Right hindlimb (tissue), 1 donor: ENCODE measurements at places on chromosomes 3 and 15.

- no peak for DNase-seq
Observed at GRCh38 chr3:77605308-77605707, 565.4 kb downstream of the ROBO2 start.

DNA sequence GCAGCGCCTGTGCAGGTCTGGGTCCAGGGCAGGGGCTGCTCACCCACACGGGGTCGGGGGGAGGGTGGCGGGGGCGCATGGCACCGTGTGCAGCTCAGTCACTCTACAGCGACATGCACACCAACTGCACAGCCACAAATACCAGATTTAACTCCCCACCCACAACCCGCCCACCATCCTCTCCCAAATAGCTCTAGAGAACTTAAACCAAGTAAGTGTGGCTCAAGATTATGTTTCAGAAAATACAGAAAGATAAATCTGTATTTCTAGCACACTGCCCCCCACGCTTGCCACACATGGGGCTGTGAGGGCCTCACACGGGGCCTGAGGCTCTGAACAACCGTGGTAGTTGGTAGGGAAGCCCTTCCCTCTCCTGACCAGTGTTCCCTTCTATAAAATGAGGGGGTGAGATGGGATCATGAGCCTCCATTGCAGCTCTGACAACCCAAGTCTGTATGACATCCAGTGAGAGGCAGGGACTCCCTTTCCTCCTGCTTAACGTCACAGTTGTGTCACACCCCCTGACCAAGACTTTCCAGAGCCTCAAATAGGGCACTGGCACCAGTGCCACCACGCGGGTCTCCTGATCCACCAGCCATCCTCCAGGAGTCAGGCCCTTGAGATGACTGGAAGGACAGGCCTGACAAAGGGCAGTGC is 23.1 kb downstream of the POC1A start:
- no peak for DNase-seq

DNA sequence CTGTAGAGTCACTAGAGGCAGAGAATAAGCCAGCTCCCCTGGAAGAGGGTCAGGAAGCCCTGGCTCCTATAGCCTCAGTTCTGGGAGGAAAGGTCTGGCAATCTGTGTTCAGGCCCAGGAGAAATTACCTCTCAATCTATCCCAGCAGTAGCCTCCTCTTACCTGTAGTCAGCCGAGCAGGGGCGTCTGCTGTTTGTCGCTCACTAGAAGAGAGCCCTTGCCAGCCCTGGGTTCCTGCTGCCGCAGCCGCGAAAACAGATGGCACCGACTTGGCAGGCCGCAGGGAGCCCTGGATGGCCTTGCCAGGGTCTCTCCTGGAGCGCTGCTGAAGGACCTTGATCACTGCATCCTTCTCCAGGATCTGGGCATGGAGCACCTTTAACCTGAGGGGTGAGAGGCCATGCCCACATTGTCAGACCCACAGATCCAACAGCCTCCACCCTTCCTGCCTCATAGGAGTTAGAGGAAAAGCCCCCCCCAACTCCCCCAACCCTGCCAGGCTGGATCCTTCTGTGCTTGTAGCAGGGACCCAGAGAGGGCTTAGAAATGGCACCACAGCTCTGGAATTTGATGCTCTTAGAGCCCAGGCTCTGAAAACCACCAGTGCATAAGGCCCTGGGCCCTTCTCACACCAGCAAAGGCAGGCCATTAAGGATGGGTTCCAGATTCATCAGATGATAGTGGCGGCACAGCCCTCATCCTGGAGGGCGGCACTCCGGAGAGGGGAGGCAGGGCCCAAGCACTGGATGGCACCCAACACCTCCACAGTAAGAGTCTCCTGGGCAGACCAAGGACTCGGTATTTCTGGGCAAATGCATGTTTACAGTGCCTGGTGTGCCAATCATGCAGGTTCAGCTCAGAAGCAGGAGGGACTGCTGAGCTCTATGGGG is 14.9 kb downstream of the AMOTL2 start:
- DNase-seq: no peak

DNA sequence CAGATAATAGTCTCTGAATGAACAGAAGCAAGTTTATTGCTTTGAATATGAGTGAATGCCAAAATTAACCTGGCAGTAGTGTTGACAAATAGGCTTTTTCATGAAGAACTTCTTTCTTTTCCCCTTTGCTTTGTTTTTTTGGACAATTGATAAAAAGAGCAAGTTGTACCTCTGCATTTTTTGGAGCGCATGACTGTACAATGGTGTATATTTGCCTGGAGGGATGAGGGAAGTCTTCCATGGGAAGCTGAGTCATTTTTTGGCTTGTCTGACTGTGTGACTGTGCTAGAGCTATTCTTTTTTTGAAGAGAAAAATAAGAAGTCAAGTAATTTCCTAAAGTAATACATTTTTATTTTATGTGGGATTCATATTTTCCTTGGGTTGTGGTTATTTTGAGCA is 186.9 kb downstream of the KLHL25 start:
- peak; percentile 72 for DNase-seq

DNA sequence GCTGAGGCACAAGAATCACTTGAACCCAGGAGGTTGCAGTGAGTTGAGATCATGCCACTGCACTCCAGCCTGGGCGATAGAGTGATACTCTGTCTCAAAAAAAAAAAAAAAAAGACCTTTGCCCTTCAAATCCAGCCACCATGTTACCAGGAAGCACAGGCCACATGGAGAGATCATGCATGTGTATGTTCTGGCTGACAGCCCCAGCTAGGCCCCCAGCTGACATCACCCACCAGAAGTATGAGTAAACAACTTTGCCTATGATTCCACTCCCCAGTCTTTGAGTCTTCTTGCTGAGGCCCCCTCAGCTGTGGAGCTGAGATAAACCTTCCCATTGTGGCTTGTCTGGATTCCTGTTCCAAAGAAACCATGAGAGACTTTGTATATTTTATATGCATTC is 3.3 kb upstream of the ARIH2 start:
- no peak for DNase-seq

GRCh38 chr3:47901280-47901833 is 98.4 kb downstream of the DHX30 start:
- no peak for DNase-seq

DNA sequence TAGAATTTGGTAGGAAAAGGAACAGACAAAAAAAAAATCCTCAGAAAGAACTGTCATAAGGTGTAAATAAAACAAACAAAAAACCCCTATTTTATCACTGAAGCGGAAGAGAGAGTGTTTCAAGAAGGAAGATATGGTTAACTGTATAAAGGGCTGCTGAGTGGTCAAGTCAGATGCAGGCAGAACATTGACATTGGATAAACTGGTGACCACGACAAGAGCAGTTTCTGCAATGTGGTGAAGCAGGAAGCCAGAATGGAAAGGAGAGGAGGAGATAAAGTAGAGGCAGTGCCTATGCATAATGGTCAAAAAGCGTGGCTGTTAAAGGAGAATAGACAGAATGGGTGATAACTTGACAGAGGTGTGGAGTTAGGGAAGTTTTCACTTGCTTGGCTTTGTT is 75.3 kb downstream of the CYP19A1 start:
- DNase-seq: no peak

DNA sequence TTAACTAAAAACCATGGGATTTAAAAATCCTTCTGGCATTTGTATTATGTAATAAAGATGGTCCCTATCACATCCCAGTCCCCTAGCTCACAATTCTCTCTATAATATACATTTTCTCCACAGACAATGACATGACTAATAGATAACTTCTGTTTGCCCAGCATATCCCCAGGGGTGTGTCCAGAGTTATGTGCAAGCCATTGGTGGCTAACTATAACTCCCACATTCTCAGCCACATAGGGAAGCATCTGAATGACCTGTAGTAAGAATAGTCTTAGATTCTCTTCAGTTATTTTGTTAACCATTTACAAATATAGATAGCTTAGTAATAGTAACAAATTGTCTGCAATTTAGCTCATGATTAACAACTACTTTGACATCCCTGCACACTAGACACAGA is 52.2 kb upstream of the RBSN start:
- no peak for DNase-seq

DNA sequence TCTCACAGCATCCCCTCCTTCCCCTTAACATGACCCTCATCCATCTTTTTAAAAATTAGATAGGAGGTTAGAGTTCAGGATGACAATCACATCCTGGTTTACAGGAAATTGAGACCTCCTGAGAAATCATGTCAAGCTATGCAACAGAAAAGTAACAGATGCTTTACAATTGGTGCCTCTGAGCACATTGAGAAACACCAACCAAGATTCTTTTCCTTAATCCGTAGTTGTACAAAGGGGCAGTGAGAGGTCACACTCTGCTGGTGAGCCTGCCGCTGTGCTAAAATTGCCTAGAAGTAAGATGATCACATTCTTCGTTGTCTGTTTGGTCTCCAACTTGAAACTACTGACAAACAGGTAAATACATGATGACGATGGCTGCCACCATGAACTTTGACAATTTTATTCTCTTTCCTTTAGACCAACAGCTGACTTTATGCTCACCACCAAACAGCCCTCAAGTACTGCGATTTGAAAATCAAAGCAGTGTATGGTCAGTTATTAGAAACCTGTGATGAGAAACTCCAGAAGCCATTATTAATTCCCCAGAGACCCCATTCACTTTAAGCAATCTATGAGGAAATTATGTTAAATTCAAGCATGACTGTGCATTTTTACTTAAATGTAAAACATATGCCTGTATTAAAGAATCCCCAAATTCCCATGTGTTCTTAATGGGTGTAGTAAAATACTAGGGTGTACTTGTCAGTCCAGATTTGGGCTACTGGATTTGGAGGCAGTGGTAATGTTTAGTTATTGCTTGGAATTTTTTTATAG is 210.7 kb upstream of the UBE2E1 start:
- no peak for DNase-seq
